ENCODE measurements at places on chromosomes 12 and 14.

- no peak for DNase-seq
Measured at GRCh38 chr14:34522496-34522895, 17.0 kb downstream of the EAPP start.

DNA sequence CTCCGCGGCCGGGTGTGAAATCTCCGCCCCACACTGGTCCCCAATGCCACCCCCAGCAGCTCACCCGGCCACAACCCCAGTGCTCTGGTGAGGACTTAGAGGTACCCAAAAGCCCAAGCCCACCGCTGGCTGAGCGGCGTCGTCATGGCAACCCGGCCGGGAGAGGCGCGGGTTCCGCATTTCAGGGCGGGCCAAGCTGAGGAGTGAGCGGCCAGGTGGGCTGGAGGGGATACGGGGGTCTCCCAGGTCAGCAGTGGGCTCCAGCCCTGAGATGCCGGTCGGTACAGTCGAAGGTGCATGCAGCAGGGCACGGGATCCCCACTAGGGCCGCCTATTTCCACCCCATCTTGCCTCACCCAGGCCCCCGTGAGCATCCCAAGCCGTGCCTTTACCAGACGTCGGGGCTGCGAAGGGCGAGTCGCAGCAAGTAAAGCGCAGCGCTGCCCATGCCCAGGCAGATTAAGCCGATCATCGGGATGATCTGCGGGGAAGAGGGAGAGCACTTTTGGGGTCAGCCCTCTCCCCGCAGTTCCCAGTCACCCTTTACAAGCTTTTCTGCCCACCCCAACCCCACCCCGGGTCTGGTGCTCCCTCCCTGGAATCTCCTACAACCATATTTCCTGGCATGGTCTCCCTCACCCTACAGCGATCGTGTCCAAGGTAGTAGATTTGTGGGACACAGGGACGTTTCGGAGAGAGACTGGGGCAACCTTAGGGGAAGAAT is 6.9 kb downstream of the SHMT2 start:
- DNase-seq: no peak

- DNase-seq: peak; percentile 42
Measured at GRCh38 chr14:106790189-106791036, 1264.0 kb downstream of the TMEM121 start.

- DNase-seq: no peak
Measured at GRCh38 chr12:41274643-41275042, 86.5 kb downstream of the PDZRN4 start.

- DNase-seq: no peak
Measured at GRCh38 chr12:69339999-69340398, 8.2 kb upstream of the LYZ start.

DNA sequence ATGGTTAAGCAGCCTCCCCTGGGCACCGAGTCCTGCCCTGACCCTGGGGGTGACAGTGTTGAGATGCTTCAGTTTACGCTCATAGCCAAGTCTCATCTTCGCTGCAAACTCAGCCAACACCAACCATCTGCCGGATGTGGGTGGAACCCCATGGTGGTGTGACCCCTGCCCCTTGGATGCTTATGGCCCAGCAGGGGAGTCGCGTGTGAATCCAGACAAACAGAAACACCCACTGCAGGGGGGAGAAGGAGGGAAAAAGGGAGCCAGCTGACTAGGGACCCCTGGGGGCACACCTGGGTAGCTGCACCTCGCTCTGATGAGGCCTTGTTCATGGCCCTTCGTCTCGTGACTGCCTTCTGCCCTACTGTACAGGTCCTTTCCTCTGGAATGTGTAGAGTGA is 23.8 kb downstream of the AACS start:
- peak; percentile 3 for DNase-seq

- DNase-seq: no peak
Measured at GRCh38 chr14:105005929-105006830, 14.7 kb downstream of the CDCA4 start.

- DNase-seq: no peak
Measured at GRCh38 chr12:91667694-91668093, 478.0 kb downstream of the BTG1 start.

GRCh38 chr12:3595721-3596120 is 104.7 kb downstream of the PRMT8 start:
- DNase-seq: no peak

GRCh38 chr12:28497889-28498411 is 307.7 kb downstream of the CCDC91 start:
- DNase-seq: no peak

- no peak for DNase-seq
Measured at GRCh38 chr12:45828402-45828801, 98.9 kb downstream of the ARID2 start.

- DNase-seq: no peak
Measured at GRCh38 chr12:57434517-57435223, at the start of gene INHBC. INHBC (plus strand) TSS chr12:57434784; CDS start chr12:57434887, 103 bp downstream.

- no peak for DNase-seq
Measured at GRCh38 chr14:98236314-98236713, 1035.7 kb downstream of the BCL11B start.

DNA sequence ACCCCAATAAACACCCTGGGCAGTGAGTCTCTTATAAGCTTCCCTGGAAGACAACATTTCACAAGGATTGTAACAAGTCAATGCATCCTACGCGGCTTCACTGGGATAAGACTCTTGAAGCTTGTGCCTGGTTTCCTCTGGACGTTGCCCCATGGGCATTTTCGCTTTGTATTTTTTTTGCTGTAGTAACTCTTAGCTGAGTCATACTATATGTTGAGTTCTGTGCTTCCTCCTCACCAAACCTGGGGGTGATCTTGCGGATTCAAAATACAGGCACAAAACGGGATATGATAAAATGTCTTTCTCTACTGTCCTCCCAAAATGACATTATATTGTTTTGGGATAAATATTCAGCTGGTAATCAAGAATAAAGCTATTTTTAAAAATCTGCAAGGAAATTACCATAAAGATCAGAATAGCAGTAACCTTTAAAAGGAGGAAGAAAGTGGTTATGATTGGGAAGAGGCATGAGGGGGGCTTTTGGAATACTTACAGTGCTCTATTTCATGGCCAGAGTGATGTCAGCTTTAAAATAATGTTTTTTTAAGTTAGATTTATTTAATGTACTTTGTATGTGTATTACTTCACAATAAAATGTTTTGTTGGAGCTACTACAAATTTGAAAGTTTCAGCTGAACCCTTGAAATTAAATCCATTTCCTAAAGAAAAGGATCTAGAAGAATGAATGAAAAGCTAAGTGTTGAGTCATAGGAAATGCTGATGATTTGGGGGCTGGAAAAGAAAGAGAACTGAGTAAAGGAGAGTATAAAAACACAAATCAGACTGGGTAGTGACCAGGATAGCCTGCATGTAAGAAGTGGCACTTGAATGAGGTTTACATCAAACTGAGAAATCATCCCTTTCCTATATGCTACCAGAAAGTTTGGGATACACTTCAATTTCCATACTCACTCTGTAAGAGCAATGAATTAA is 14.7 kb downstream of the BTBD7 start:
- DNase-seq: no peak

DNA sequence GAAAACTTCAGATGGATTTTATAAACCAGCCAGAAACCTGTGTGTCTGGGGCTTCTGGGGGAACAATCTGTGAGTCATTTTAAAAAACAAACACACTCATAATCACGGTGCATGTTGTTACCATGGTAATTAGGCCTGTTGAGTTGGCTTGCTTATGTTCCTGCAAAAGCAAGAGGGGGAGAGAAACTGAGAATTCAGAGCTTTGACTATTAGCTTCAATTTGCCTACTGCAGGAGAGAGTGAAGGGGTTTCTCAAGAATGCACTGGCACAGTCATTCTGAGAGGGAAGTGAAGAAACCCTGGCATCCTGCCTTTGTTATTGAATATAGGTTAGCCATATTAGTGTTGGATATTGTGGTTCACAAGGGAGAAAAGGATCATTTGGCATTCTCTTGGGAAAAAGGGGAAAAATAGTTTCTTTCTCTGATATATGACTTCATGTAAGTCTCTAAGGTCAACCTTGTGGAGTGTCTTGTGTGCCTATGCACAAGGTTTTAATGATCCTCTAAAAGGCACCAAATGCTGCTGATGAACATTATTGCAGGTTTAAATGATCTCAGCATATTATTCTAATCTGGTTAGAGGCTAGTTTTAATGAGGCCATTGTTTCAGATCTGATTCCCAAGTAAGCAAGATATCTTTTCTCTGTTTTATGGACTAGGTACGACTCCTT is 12.9 kb downstream of the GNG2 start:
- DNase-seq: peak; percentile 57

- no peak for DNase-seq
Measured at GRCh38 chr12:70275045-70275444, 31.8 kb downstream of the CNOT2 start.

- no peak for DNase-seq
Measured at GRCh38 chr12:896031-896430, 53.5 kb downstream of the RAD52 start.

DNA sequence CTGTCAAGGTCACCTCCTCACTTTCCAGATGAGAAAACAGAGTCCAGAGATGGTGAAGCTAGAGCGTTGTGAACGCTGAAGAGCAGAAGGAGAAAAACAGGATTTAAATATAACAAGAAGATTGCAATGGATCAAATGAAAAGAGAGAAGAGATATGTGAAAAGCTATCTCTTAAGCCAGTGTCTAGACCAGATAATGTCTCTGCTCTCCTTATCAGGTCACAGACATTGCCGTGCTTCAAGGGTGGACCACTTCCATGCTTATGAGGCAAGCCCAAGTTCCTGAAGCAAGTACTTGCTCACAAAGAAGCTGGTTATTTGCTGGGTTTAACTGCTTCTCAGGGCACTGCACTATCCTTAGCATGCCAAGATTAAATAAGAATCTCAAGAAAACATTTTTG is 31.6 kb upstream of the FRS2 start:
- no peak for DNase-seq

DNA sequence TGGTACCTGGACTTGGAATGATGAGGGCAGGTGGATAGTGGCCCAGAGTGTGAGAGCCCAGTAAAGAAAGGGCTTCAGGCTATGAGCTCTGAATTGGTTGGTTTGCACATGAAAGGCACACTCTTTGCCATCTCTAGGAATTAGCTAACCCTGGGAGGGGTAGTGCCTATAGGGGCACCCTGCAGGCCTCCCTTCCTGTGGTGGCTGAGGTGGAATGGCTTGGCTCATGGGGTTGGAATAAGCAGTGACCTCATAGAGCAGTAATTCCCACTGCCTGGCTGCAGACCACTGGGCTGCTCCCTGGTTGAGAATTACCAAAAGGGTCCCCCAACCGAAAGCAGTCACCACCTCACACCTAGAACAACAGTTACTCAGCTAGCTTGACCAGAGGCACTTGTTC is 42.7 kb downstream of the ASCL4 start:
- DNase-seq: no peak

DNA sequence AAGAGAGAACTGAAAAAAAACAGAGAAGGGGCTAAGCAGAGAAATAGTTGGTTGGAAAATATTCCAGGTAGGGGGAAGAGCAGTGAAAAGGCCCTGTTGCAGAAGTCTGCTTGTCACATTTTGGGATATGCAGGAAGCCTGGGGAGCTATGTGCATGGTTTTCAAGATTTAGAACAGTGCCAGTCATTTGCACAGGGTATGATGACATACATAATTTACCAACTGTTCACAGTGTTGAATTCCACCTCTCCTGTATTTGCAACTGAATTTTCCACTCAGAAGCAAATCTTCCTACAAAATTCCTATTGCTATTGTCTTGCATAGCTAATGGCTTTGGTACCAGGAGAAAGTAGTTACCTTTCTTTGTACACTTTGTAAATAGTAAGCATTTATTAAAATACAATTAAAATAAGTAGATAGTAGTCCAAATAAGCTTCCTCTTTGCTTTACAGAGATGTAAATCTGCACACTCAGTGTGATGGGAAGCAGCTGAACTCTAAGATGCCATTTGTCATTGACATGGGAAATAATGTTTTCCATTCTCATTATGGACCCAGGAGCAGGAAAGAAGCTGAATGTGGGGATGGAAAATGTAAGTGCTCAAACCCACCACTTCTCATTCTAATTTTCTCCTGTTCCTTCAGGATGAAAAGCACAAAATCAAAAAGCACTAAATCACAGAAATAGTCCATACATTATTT is 177.4 kb downstream of the BTG1 start:
- no peak for DNase-seq

DNA sequence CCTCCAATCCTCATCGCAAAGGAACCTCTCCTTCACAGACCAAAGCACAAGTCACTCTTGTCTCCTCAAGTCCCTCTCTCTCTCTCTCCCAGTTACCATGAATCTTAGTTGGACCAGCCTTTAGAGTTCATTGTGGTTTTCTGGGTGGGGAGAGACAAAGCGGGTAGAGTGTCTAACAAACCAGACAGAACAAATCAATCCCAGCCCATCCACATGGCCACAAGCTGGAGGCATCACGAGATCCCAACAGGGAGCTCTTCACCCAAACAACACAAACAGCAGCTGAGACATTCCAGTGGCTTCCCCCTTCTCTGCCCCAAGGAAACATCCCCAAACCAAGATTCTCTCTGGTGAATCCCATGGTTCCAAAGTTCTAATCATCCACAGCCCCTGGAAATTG is 22.4 kb downstream of the ACTN1 start:
- no peak for DNase-seq

GRCh38 chr14:22845103-22845394 is 8.7 kb downstream of the MMP14 start:
- DNase-seq: no peak

- no peak for DNase-seq
Measured at GRCh38 chr12:101578417-101578816, 16.4 kb upstream of the MYBPC1 start.

DNA sequence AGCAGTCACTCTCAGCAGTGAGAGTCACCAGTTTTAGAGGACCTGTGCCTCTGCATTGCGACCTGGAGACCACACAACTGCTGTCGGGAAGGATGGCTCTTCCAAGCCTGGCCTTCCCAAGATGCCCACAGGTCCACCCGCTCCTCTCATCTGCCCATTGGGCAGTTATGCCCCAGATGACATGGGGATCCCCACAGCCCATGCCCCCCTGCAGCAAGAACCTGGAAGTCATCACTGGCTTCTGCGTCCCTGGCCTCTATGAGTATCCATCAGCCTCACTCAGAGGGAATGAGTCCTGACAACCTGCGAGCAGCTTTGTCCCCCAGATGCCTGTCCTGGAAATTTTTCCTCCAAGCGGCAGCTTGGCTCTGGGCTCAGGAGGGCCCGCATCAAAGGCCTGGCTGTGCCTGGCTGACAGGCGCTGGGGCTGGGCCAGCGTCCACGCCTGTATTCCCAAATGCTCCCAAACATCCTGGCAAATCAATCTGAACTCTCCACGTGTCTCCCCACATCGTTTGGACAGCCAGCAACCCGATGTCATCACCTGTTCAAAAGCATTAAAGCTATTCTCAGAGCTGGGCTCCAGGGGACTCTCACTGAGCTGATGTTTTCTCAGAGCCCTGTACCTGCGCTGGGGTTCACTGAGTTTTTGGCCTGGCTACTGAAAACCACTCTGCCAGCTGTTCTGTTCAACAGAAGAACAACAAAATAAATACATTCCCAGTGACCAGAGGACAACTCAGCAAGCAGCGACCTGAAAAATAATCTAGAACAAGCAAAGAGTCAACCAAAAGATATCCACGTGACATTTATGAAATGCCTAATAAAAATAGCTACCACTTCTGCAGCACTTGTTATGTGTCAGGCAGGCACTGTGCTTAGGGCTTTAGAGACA is 57.8 kb downstream of the CLMN start:
- no peak for DNase-seq

All from CD8-positive, alpha-beta memory T cell (primary cell).